ENCODE measurements at places on chromosomes 11 and 22.

- DNase-seq, result no peak
These were observed 1.5 kb upstream of the USP18 start for GRCh38 chr22:18148293-18148965.

DNA sequence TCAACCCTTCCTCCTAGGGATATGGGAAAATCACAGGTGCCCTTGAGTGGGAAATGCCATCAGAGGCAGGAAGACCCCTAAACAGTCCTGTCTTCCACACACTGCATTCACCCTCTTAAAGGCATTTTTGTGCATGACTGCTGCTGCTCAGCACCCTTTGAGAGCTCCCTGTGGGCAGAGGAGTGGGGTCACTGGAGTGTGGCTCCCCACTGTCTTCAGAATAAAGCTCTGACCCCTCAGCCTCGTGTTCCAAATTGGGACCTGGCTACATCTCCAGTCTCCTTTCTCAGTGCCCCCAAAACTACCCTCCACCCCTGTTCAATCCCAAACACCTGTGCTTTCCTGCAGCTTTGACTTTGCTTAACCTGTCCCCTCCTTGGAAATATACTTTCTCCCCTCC lies 46.6 kb downstream of the CHRDL2 start:
- no peak for DNase-seq

GRCh38 chr11:59550842-59551658 lies 39.7 kb downstream of the OR4D9 start:
- peak; percentile 91 for DNase-seq

GRCh38 chr11:131504199-131504949 lies 134.0 kb downstream of the NTM start:
- DNase-seq, result no peak

GRCh38 chr11:109304159-109304558 lies 117.8 kb upstream of the C11orf87 start:
- DNase-seq, result no peak

- no peak for DNase-seq
These were observed 19.8 kb upstream of the OAF start for GRCh38 chr11:120191058-120191457.

DNA sequence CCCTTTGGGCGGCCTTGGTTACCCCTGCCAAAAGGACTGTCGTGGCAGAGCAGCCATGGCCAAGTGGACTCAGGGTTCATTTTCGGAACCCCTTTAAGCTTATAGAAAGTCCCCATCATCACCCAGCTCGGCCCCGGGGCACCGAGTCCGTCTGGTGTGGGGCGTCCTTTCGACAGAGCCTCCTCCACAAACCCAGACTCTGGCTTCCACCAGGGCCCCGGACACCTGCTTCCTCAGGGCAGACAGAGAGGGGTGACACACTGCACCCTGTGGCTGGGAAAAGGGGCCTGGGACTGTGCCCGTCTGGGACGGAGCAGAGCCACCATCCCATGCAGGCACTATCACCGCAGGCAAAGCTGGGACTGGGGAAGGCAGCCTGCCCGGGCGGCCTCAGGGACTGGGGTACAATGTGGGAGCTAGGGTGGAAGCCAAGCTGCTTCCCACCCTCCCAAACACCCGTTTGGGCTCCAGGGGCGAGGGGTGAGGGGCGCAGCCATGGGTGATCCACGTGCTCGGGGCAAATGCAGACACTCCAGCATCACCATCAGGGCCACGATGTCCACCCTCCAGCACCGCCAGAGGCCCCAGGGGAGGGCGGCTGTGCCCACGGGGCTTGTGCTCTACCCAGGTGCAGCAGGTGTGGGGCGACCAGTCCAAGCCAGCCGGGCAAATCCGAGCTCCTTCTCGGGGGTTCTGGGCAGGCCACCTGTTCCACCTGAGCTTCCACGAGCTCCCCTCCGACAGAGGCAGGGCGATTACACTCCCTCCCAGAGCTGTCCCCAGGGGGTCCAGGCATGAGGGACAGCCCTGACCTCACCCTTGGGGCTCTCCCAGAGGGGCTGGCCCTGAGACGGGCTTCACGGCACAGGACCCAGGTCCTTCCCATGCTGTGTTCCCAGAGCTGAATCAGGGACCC lies 11.7 kb upstream of the MRPL23 start:
- no peak for DNase-seq

- DNase-seq, result no peak
These were observed 321.7 kb downstream of the TMEM135 start for GRCh38 chr11:87359401-87359800.

Measured in activated CD4-positive, alpha-beta T cell treated with anti-CD3 and anti-CD28 coated beads, Interleukin-2, amount 50 U/mL, for 24 hours (primary cell).